ENCODE measurements at places on chromosomes 11 and 22.

DNA sequence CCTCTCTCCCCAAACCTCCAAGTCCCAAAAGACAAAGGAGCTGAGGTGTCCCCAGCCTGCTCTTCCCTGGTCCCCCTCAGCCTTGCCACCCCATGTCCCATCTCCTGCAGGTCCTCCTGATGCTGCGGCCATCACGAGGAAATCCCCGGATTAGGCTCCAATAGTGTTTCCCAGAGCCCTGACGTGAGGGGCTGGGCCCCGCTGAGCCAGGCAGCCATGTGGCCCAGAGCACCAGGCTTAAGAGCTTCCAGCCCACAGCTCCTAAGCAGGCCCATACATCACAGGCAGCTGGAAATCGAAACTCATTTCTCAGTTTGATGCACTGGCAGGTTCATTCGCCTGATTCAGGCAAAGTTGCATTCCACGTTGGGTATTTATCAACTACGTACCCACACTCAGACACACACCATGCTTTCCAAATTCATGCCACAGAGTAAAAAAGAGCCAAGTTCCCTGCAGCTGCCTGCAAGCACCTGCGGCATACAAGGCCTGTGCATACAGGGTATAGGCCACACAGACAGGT is 114.2 kb downstream of the CHST1 start:
- no peak for DNase-seq

DNA sequence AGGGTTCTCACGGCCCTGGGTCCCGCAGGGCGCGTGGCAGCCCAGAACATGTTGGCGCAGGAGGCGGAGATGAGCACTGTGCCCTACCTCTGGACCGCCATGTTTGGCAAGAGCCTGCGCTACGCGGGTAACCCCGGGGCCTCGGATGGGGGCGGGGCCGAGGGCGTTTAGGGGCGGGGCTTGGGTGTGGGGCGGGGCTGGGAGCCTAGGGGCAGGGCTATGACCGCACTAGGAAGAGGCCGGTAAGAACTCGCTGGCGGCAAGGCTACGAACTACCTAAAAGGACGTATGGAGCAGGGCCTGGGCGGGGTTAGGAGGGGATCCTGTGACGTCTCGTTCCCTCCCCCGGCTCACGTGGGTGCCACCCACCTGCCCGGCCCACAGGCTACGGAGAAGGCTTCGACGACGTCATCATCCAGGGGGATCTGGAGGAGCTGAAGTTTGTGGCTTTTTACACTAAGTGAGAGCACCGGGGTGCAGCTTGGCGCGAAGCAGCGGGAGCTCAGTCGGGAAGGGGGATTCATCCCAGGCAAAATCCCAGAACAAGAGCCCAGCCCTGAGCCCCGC is 2.8 kb upstream of the LZTR1 start:
- DNase-seq, result peak; percentile 68

GRCh38 chr22:47213571-47214230 is 451.3 kb downstream of the TBC1D22A start:
- no peak for DNase-seq

- DNase-seq, result no peak
Observed at GRCh38 chr11:119380827-119381180, 686 bp downstream of the USP2 start.

- no peak for DNase-seq
Observed at GRCh38 chr11:1876361-1877063, 15.2 kb downstream of the PRR33 start.

- DNase-seq, result no peak
Observed at GRCh38 chr11:4180441-4181183, 86.0 kb downstream of the RRM1 start.

- no peak for DNase-seq
Observed at GRCh38 chr11:96230686-96231085, 112.3 kb downstream of the MAML2 start.

DNA sequence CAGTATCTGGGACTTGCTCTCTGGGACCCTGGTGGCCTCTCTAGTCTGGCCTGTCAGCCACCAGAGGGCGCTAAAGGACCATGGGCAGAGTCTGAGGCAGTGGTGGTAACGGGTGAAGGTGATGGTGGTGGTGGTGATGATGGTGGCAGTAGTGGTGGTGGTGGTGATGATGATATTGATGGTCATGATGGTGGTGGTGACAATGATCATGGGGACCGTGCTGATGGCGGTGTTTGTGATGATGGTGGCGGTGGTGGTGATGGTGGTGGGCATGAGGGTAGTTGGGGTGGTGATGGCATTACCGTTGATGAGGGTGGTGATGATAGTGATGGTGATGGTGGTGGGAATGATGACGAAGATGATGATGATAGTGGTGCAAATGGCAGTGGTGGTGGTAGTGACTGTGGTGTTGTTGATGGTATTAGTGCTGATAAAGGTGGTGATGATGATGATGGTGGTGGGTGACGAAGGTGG is 16.0 kb downstream of the TRPM5 start:
- DNase-seq, result peak; percentile 79

GRCh38 chr11:128862908-128863660 is 4.0 kb downstream of the KCNJ1 start:
- no peak for DNase-seq

GRCh38 chr22:20013382-20013871 is 3.2 kb downstream of the ARVCF start:
- no peak for DNase-seq

GRCh38 chr11:107598225-107599139 is 7.5 kb downstream of the ELMOD1 start:
- no peak for DNase-seq

DNA sequence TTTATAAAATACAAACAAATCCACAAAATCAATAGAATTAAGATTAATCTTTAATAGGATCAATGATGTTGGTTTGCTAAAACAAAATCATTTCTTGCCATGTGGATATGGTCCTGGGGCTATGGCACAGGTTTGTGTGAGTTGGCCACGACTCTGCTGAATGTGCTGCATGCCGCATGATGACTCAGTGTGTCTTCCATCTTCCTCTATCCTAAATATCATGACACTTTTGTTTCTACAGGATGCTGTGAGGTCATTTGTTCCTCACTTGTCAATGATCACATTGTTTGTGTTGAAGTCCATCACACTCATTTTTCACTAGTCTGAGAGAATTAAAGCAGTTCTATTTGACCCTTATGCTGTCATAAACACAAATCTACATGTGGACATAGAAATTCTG is 167.2 kb upstream of the ZBED5 start:
- no peak for DNase-seq

- no peak for DNase-seq
Observed at GRCh38 chr11:35013514-35014233, 97.3 kb downstream of the PDHX start.

DNA sequence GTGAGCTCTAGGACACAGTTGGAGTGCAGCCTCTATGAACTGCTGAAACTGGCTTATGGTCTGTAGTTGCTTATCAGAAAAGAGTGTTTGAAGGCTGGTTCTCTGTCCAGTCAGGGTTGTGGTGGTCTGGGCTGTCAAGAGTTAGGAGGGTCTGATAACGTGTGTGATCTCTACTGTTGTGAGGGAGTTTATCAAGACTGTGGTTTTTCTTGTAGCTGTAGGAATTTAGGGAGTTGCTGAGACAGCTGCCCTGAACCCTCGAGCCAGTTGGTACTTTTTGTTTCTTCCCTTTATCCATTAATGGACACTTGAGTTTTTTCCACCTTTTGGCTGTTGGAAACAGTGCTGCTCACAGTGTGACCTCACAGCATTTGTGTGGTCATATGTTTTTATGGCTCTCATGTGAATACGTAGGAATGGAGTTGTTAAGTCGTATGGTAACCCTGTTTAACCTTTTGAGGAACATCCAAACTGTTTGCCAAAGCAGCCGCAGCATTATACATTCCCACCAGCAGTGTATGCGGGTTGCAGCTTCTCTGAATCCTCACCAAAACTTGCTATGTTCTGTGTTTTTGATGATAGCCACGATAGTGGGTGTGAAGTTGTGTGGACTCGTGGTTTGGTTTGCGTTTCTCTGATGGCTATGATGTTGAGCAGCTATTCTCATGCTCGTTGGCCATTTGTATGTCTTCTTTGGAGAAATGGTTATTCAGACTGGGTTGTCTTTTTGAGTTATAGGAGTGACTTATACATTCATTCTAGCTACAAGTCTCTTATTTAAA is 20.9 kb upstream of the DGCR8 start:
- DNase-seq, result no peak

DNA sequence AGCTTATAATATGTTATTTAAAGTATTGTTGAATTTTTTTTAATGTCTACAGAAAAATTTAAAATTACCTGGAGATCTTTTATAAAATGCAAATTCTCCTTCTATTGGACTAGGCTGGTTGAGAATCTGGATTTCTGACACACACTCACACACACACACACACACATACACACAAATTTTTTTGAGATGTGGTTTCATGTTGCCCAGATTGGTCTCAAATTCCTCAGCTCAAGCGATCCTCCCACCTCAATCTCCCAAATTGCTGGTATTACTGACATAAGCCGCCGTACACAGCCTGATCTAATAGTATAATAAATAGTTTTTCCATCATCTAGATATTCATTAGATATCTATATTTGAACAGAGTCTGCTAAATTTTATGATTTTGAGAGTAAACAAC is 4.5 kb upstream of the RFPL1 start:
- no peak for DNase-seq

DNA sequence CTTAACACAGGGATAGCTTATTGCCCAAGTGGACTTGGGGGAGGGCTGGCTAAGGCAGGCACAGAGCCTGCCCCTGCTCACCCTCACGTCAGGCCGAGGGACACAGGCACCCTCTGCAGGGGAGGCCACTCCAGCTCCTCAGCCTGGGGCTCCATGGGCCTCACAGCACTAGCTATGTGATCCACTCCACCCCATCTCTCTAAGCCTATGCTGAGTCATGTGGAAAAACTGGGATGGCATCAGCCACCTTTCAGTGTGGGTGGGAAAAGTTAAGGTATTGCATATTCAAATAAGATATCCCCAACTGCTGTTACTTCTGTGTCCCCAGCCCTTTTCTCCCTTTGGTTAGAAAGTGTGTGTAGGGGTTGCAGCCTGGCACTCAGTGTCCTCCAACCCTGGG is 22.3 kb downstream of the RANGAP1 start:
- DNase-seq, result no peak

- DNase-seq, result no peak
Observed at GRCh38 chr11:131186629-131187101, 183.8 kb upstream of the NTM start.

- DNase-seq, result no peak
Observed at GRCh38 chr11:100860318-100861155, 173.4 kb downstream of the ARHGAP42 start.

DNA sequence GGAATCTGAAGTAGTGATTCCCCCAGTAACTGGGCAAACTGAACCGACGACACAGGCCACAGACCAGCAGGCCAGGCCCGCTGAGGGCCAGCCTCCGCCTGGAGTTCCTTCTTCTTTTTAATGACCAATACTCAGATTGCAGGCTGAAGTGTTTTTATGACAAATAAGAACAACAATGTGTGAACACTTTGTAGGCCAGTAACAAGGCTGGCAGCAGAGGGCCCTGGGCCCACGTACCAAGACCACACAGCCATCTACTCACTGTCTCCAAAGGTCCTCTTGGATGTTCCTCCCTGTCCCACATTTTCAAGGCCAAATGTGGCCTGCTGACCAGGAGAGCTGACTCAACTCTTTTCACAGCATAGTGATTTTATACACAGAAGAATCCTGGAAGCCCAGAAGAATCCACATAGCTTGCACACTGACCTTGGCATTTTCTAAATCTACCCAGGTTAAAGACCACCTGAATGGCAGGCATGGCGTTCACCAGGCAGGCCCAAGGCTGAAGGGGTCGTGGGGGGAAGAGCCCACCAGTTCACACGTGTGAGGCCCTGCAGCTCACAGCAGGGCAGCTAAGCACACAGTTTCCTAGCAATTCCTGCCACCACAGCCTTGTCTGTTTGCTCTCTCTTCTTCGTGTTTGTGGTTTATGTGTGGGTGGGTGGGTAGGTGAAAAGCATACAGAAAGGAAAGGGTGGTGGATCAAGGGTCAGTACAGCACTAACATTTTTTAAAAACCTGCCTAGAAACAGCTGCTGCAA is 13.3 kb downstream of the SMCO4 start:
- no peak for DNase-seq

DNA sequence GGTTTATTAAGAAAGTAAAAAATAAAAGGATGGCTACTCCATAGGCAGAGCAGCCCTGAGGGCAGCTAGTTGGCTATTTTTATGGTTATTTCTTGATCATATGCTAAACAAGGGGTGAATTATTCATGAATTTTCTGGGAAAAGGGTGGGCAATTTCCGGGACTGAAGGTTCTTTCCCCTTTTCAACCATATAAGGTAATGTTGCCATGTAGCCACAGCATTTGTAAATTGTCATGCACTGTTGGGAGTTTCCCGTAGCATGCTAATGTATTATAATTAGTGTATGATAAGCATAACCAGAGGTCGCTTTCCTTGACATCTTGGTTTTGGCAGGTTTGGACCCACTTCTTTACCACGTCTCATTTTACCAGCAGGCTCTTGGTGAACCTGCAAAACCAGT is 610.4 kb upstream of the B3GAT1 start:
- no peak for DNase-seq

GRCh38 chr11:93570759-93571413 is 27.7 kb upstream of the SMCO4 start:
- DNase-seq, result no peak

DNA sequence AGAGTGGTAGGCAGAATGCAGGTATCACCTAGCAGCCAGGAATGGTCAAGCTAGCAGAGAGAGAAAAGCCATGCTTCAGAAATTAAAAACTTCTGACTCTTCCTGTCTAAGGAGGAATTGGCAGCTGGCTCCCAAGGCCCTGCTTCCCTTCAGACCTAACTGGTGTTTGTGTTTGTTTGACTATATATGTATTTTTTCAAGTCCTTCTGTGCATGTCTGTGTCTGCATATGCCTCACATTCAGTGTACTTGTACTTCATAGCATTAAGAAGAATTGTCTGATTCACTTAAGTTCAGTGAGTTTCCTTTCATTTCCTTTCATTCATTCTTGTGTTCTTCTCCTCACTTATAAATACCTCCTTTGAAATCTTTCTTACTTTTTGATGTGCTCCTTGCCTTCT is 109.0 kb upstream of the RRM1 start:
- DNase-seq, result no peak

DNA sequence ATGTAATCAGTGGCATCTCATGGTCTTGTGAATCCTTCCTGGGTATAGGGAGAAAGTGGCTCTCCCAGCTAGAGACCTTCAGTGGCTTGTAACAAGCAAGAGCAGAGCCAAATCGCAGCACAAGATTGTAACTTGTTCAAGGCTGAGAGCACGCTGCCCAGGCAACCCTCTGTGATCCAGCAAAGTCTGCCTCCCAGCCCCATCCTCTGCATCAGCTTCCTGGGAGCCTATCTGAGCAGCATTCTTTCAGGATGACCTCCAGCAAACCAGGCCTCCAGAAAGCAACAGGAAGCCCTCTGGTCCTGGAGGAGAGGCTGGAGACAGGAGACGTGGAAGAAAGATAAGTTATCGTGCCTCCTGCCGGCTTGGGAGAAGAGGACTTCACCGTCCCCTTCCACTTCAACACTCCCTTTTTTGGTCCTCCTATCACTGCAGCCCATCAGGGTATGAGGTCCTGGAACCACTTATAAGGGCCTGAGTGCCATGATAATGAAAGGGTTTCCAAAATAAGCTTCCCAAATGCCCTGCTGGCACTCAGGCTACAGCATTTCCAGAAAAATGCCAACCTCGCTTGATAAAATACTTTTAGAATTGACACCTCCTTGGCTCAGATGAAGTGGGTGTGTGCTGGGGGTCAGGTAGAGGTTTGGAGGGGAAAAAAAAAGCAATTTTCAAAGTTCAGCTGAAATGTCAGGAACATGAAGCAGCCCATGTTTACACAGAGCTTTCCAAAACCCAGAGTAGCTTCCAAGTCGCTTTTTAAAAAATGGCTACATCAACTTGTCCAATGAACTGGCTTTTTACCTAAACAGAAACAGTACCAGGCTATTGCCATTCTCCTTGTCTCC is 80.2 kb downstream of the PLEKHA7 start:
- no peak for DNase-seq

Data from stimulated activated CD4-positive, alpha-beta T cell treated with anti-CD3 and anti-CD28 coated beads, Interleukin-2, amount 100 ng/mL, for 4 hours (primary cell).